OCI-LY7 (cell line): ENCODE measurements at places on chromosomes 1 and 21. TPM values are rescaled to one million over a fixed set of nuclear protein-coding genes. Genes with fewer than 3 reads are reported as not detected.

The TSPAN2 gene
- 0.22 and 0.36 TPM in 2 replicates for total RNA-seq

The FOXO6 gene
- not detected in 2 replicates for total RNA-seq

The INTS11 gene
- total RNA-seq, result 146 and 162 TPM in 2 replicates

The RIPK4 gene
- 0.08 TPM in 1 of 2 replicates, not detected in the other for total RNA-seq

The CXADR gene
- 5.4 and 6.6 TPM in 2 replicates for total RNA-seq

The CROCC gene
- 54.0 and 54.1 TPM in 2 replicates for total RNA-seq

The CDA gene
- not detected in 2 replicates for total RNA-seq

The SLAMF7 gene
- total RNA-seq, result not detected in 2 replicates

The BRWD1 gene
- total RNA-seq, result 61.7 and 68.6 TPM in 2 replicates
